ENCODE measurements at places on chromosomes 1 and 21.

DNA sequence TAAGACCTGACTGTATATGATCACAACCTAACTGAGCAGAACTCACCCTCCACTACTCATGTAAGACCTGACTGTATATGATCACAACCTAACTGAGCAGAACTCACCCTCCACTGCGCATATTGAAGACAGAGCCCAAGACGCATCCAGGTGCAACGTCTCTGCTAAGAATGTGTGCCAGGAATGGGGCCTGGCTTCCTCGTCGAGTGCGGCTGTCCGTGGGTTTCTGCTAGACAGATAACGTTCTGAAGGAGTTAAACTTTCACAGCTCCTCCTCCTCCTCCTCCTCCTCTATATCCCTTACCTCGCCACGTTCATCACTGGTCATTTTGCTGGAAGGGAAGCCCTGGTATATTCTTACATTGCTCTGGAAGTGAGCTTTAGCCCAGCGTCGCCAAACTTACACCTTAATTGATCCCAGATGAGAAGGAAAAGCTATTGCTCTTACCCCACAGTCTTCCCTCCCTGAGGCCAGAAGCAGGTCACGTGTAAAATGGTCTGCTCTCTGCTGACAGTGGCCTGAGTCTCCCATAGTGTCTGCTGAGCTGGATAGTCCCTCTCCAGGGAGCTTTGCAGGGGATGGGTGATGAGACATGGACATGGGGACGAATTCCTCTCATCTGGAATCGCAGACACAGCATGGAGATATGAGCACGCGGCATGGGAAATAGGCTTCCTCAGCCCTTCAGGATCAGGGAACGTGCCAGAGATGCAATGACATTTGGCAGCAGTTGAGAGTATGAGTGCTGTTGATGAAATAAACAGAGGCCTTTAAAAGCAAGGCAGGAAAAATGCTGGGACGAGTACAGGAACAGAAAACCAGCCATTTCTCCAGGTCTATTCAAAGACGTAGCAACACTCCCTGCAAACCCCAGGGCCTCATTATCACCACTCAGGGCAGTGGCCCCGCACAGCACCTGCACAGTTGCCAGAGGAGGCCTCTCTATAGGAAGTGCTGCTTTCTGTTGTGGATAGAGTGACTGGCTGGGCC, 528.1 kb downstream of the KIF26B start:
- no peak for DNase-seq

- DNase-seq: no peak
Measured at GRCh38 chr1:91381844-91382243, 22.8 kb downstream of the HFM1 start.

DNA sequence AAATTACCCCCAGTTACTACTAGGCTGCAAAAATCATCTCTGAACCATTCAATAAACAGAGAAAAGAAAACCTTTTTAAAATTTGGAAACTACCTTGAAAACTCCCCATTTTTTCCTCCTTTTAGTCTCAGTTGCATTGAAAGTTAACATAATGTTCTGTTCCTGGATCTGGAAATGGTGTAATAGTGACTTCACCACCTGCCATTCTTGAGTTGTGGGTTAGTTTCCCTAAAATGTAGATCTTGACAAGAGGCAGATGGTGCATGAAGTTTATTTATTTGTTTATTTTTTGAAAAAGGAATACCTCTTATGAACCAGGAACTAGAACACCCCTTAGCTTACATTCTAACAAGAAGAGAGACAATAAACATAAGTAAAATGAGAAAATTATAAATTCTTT, 72.8 kb downstream of the ATF6 start:
- no peak for DNase-seq

GRCh38 chr1:74583397-74583796, 71.0 kb upstream of the LRRC53 start:
- DNase-seq: no peak

DNA sequence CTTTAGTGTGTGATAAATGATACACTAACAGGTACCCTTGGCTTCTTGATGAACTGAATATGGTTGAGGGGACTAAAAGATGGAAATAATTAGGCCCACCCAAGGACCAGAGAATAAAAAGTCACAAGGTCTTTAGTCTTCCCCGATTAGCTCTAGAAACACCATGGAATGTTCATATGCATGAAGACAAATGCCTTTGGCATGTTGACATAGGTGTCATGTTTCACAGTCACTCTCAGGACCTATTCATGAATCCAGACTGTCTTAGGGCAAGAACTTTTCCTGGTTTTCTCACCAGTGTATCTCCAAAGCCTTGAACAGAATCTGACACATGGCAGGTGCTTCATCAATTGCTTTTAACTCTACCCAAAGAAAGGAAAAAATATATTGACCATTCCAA, 412.8 kb downstream of the AJAP1 start:
- DNase-seq: no peak

DNA sequence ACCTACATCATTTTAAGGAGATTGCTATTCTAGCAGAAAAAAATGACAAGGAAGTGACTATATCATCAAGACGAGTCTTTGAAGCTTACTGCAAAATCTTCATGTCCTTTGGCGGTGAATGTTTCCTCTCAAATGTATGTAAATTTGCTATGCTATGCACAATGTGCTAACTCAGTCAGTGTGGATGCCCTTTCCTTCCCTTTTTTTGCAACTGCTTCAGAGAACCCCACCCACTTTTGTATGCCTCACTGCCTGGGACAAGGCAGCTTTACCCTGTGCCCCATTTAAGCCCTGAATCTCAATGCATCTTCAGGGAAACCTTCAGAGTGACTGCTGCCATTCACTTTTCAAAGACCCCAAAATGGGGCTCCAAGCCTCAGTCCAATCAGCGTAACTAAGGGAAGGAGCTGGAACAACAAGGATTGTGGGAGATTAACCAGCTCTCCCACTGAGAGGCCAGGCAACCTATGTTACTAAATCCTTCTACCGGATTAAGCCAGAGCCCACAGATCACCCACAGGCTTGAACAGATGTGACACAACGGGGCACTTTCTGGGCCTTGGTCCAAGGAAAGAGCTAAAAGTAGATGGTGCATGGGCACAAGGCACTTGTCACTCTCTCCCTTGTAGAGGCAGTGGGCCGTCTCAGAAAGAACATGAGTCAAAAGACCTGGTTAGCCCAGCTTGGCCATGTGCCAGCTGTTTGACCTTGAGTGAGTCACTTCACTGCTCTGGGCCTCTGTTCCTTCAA, 154.4 kb downstream of the PLPP3 start:
- peak; percentile 43 for DNase-seq

GRCh38 chr21:33451634-33452071, 28.1 kb downstream of the TMEM50B start:
- peak; percentile 5 for DNase-seq

- DNase-seq: no peak
Measured at GRCh38 chr1:3052501-3052900, 16.5 kb upstream of the PRDM16 start.

GRCh38 chr1:208052135-208052534, 141.2 kb upstream of the CD34 start:
- no peak for DNase-seq

DNA sequence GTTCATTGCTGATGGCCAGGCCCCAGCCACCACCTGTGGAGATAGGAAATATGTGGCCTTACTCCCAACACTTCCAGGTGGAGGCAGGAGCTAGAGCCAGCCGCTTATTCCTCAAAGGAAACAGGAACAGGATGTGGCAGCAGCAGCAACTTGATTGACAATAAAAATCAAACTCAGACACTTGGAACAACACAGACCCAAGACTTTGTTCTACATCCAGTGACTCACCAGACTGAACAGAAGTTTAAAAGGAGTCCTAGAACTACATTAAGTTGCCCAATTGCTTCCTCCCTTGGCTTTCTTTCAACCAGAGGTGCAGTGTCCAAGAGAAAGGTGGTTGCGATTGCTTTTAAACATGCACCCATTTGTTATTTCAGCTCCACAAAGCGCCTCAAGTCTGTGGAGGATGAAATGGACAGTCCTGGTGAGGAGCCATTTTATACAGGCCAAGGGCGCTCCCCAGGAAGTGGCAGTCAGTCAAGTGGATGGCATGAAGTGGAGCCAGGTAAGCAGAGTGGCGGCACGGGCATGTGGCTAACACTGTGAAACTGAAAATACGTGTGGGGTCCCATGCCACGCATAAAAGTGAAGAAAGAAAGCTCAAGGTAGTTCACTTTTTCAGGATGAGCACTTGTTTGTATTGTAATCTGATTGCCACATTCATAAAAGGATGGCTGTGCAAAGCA, 276.6 kb downstream of the NFIA start:
- peak; percentile 31 for DNase-seq

- DNase-seq: no peak
Measured at GRCh38 chr1:29392036-29392435, 155.7 kb downstream of the PTPRU start.

GRCh38 chr1:230185076-230186001, 118.3 kb downstream of the GALNT2 start:
- no peak for DNase-seq

- no peak for DNase-seq
Measured at GRCh38 chr1:150793221-150793620, 14.8 kb downstream of the CTSK start.

- DNase-seq: peak; percentile 98
Measured at GRCh38 chr1:181159451-181160140, 71.1 kb downstream of the IER5 start.

DNA sequence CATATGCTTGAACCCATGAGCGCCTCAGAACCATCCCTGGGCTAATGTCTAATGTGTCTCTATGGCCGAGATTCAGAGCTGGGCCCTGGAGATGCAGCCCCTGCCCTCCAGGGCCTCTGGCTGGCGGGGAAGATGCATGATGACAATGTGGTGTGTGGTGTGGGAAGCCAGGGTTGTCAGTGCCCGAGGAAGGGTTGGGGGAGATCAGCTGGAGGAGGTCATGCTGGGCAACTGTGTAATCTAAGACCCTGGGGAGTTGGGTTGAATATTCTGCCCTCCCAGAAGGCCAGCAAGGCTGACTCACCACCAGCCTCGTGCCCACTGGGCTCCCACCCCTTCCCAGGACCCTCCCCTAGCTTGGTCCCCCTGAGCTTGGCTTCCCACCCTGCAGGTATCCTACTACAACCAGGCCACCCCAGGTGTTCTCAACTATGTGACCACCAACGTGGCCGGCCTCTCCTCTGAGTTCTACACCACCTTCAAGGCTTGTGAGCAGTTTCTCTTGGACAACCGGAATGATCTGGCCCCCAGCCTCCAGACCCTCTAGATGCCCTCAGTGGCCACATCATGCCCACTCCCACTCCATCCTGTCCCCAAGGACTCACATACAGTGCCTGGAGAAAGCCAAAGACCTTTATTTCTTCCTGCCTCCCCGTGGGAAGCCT, 14.6 kb downstream of the FAM151A start:
- no peak for DNase-seq

- DNase-seq: no peak
Measured at GRCh38 chr1:155942578-155943141, 1.2 kb downstream of the RXFP4 start.

DNA sequence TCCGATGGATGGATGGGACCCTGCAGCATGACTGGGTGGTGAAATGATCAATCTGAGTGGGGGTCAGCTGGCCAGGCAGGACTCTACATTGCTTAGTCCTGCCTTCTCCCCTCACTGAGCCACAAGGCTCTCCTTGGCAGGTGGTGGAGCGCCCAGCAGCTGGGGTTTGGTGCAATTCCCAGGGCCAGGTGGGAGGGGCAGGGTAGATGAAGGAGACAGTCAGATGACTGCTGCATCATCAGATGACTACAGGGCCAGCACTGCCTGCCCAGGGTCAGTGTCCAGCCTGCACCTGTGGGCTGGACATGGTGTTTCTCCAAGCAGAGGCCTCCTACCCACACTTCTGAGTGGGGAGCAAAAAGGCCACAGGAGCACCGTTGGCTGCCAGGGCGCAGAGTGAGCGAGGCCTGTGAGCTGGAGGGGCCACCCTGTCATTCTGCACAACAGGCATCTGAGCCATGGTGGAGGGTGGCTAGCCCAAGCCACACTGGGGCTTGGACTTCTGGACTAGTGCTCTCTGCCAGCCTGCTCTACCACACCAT, 103.9 kb upstream of the EDN2 start:
- no peak for DNase-seq

DNA sequence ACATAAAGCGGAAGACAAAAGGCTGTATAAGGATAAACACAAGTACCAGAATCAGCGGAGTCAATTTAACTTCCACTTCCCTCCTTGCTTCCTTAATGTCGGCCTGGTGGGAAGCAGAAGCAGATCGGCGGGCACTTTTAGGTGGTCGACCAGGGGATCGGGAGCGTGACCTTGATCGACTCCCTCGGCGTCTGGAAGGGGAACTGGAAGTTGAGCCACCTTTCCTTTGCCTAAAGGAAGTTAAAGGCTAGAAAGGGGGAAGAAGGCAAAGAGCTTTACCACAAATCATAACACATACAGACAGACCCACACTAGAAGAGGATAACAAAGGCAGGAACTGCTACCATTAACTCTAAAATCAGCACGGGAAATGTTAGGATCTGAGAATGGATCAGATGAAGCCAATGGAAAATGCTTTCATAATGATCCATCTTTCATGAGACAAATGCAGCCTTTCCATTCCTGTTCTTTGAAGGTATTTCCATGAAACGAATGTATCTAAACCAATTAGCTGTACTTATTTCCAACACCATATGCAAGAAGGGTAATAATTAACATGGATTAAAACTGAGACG, 5.7 kb downstream of the LBR start:
- DNase-seq: no peak

DNA sequence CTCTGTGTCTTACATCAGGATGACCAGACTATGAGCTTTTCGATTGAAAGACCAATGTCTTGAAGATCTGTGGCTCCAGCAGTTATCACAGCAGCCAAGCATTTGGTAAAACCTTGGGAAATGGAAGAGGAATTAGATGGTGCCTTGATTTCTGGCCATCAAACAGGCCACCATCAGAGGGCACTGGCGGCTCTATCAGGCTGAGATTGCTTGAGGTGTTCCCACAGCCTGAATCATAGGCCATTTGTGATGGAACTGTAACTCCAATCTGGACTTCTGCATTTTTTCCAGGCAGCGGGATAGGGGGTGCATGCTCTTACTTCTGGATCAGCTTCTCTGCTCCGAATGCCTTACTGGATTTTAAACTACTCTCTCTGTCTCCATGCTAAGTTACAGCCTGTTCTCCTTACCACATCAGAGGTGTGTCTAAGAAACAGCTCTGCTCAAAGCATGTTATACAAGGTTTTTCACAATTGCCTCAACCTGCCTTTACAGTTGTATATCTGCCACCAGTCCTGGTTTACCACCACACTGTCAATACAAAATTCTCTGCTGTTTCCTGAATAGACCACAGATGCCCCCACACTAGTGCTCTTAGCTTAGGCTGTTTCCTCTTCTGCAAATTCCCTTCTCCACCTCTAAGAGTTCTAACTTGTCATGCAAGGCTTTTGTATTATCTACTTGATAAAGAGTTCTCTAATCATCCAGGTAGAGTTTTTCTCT, 180.9 kb downstream of the PTGER3 start:
- DNase-seq: no peak

Data from RWPE1 (cell line).